Osteoblast (primary cell): ENCODE measurements at places on chromosomes 4 and X.

DNA sequence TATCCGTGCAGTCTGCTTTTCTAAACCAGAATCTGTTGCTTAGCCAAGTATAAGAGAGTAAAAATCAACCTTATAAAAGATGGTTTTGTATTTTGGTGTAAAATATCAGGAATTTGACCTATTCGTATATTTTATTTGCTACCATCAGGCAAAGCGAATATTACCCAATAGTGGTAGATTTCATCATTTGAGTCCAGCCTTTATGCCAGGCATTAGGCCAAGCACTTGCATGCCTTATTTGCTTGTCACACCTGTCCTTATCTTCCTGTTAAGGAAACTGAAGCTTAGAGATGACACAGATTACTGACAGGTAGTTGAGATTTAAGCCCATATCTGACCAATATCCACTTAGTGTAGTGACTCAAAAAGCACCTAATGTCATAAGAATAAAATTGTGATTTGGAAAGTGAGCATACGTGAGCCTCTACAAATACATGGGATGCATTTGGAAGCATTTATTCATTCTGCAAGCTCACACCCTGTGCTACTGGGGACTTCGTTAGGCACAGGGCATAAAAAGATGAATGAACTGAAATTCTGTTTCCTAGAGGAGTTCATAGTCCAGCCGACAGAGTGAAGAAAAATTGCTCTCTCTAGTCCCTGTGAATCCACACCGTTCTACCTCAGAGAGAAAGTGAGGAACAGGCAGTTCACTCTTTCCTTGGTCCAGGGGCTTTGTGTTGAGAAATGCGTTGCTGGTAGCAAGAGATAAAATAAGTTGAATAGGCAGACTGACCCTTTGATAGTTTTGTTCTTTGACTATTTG, 2.3 kb upstream of the RNF212 start:
- H3K27me3 ChIP-seq: peaks cover 10% of the 10 kb centered on the region
- no peak overlapping the region for H3K4me3 ChIP-seq
- H3K4me1 ChIP-seq: no peaks in the 10 kb centered on the region
- no peak overlapping the region for H3K27ac ChIP-seq
- peak; percentile 35 for DNase-seq
- no peaks in the 10 kb centered on the region for H3K36me3 ChIP-seq

GRCh38 chr4:177448850-177449249, 6.6 kb upstream of the AGA start:
- H3K27ac ChIP-seq: peak overlapping the region; percentile 40
- peak; percentile 38 for DNase-seq
- H3K4me1 ChIP-seq: peaks cover 14% of the 10 kb centered on the region

DNA sequence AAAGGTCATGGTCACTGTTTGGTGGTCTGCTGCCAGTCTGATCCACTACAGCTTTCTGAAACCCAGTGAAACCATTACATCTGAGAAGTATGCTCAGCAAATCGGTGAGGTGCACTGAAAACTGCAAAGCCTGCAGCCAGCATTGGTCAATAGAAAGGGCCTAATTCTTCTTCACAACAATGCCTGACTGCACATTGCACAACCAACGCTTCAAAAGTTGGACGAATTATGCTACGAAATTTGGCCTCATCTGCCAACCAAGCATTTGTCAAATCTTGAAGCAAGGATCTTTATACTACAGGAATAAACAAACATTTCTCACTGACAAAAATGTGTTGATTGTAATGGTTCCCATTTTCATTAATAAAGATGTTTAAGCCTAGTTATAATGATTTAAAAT, 90.4 kb downstream of the EIF4E start:
- H3K27me3 ChIP-seq: no peaks in the 10 kb centered on the region
- no peak for DNase-seq
- no peaks in the 10 kb centered on the region for H3K36me3 ChIP-seq
- no peak overlapping the region for H3K27ac ChIP-seq
- no peaks in the 10 kb centered on the region for H3K4me1 ChIP-seq

- no peaks in the 10 kb centered on the region for H3K27me3 ChIP-seq
- no peak overlapping the region for H3K4me3 ChIP-seq
- no peaks in the 10 kb centered on the region for H3K4me1 ChIP-seq
- no peak for DNase-seq
- H3K27ac ChIP-seq: no peak overlapping the region
These were observed 61.7 kb upstream of the HAND2 start for GRCh38 chr4:173591760-173592159.
